Activated naive CD8-positive, alpha-beta T cell treated with anti-CD3 and anti-CD28 coated beads for 36 hours (primary cell): ENCODE measurements at places on chromosomes 13 and 19. TPM values are rescaled to one million over a fixed set of nuclear protein-coding genes. Genes with fewer than 3 reads are reported as not detected.

DNA sequence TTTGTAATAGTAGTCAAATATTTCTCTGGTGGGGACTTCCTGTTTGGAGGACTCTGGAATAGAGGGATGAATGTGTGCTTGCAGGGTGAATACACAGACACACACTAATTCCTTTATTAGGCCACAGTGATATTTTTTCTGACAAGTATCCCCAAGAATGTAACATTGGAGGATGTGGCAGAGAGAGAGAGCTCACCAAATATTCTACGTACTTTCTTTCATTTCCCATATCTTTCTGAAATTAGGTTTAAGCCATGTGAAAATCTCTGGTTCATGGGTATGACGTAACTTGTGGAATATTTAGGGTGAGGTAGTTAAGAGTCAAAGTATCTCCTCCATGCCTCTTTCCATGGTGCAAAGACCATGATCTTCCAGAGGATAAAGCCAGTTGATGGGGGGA is 463.4 kb downstream of the DIAPH3 start:
- H3K4me3 ChIP-seq, result no peak overlapping the region
- no peak for DNase-seq
- peaks cover 2% of the 10 kb centered on the region for H3K36me3 ChIP-seq
- H3K4me1 ChIP-seq, result no peaks in the 10 kb centered on the region
- H3K27me3 ChIP-seq, result no peaks in the 10 kb centered on the region

DNA sequence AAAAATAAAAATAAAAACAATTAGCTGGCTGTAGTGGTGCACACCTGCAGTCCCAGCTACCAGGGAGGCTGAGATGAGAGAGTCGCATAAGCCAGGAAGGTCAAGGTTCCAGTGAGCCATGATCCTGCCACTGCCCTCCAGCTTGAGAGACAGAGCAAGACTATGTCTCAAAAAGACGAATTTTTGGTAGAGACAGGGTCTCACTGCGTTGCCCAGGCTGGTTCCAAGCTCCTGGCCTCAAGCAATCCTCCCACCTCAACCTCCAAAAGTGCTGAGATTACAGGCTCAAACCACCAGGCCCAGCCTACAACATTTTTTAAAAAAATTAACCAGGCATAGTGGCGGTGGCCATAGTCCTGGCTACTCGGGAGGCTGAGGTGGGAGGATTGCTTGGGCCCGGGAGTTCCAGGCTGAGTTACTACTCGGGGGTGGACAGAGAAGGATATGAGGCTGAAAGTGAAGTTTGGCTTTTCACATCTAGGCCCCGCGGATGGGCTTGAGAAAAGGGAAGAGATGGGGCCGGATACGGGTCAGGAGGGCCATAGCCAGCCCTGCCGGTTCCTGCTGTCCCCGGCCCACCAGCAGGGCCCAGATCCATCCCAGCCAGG is 10.2 kb downstream of the NDUFA11 start:
- H3K27ac ChIP-seq, result no peak overlapping the region
- no peak for DNase-seq
- no peak overlapping the region for H3K4me3 ChIP-seq
- peaks cover 3% of the 10 kb centered on the region for H3K36me3 ChIP-seq
- H3K27me3 ChIP-seq, result peaks cover 37% of the 10 kb centered on the region
- peaks cover 4% of the 10 kb centered on the region for H3K4me1 ChIP-seq

DNA sequence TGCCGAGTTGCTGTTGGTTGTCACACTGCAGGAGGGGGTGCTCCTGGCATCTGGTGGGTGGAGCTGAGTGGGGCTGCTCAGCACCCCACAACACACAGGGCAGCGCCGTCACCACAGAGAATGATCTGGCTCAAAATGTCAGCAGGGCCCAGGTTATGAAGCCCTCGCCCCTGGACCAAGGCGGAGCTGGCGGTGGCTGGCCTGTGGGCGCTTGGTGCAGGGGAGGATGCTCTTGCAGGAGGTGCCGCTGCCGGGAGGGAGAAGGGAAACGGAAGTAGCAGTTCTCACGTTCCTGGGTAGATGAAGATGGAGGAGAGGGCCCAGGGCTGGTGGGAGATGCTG is 14.2 kb upstream of the LENG8 start:
- peak overlapping the region; percentile 42 for H3K4me3 ChIP-seq
- H3K27ac ChIP-seq, result peak overlapping the region; percentile 69
- DNase-seq, result peak; percentile 23
- H3K27me3 ChIP-seq, result peaks cover 12% of the 10 kb centered on the region
- peaks cover 30% of the 10 kb centered on the region for H3K4me1 ChIP-seq
- no peaks in the 10 kb centered on the region for H3K36me3 ChIP-seq

The NEK3 gene
- 1.5 TPM for total RNA-seq

The CLASRP gene
- total RNA-seq, result 94.2 TPM

The ZNF577 gene
- total RNA-seq, result 4.5 TPM
